ENCODE measurements at places on chromosomes 4 and X.

DNA sequence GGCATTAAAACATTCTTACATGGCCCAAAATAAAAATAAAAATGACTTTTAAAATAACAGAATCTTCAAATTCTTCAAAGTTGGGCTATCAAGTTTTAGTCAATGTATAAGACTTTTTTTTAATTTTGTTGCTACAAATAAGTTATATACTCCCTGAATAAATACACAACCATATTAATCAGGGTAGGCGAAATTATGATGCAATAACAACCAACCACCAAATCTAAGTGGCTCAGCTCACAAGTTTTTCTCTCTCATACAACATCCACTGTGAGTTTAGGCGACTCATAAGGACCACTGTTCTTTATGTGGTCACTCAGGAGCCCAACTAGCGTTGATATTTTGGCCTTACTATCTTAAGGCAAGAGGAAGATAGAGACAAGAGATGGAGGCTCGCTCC is 11.2 kb downstream of the NEUROG2 start:
- no peak for DNase-seq

DNA sequence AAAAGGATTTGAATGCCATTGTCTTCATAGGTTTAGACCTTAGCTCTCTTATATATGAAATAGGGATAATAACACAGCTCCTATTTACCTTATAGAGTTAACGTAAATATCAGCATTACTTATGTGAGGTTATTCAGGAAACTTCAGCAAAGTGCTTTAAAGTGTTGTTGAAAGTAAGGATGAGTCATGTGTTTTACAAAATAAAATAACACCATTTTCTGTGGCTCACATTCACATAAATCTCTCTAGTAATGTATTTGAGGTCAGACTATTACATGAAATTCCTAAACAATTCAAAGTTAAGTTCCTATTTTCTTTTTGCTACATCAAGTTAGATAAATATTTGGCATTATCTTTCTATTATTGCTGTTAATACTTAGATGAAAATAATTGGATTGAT is 2.9 kb downstream of the GNRHR start:
- no peak for DNase-seq

DNA sequence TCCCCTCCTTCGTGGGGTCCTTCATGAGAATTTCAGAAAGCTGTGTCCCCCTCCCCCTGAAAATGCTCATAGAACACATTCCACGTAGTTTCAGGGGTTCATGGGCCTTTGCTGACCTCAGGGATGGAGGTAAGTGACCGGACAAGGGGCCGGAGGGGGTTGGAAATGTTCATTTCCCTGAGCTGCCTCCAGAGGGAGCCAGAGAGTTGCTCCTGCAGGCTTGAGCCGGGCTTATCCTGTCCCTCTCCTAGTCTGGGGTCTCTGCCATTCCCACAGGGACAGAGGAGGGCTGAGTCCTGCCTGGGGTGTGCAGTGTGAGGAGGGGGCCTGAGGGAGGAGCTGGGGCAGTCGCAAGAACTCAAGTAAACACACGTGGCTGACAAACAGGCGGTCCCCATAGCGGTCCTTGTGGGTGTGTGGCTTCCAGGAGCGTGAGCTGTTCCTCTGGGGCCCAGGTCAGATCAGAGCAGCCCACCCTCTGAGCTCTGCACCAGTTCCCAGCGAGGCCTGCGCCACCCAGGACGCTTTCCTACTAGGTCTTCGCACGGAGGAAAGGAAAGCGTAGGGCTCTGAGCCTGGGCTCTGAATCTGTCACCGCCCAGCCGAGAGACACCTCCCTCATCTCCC is 62.5 kb downstream of the WFS1 start:
- no peak for DNase-seq

DNA sequence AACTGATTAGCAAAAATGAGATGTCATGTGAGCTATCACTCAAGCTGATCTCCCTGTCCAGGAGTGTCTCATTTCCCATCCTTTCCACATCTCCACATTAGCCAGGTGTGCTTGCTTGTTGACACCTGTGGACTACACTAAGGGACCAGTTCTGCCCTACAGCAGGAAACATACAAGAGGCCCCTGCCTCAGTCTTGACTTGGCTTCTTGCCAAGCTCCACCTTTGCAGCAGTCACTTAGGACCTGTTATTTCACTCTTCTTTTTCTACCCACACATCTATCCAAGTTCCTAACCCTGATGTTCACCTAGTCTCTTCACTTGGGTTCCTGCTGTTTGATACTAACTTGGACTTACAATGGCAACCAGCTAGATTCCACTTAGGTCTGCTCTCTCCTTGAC is 13.2 kb downstream of the FRMD7 start:
- DNase-seq = no peak

DNA sequence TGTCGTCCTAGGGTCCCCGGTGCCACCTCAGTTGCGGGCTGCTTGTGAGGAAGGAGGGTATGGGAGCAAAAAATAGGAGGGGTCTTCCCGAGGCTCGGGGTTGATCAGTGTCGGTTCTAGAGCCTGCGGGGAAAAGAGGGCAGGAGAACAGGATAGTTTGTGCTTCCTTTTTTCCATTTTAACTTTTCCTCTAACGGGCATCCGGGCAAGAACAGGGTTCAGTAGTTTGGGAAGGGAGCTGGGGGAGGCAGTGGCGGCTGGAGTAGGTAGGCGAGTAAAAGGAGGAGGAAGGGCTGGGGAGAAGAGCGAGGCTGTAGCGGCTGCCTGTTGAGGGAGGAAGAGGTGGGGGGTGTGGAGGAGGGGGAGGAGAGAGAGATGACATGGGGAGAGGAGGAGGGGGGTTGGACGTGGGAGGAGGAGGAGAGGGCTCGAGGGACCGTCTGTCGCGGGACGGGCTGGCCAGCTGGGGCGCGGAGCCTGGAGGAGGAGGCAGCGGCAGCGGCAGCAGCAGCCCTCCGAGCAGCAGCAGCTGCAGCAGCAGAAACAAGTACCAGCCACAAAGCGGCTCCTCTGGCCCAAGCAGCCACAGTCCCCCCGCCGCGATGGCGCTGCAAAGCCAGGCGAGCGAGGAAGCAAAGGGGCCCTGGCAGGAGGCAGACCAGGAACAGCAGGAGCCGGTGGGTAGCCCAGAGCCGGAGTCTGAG is at the start of gene SLC16A2:
TSS of gene SLC16A2 (plus strand) at position 458 of the 704 bp plus-strand sequence. CDS start at position 603, 145 bp downstream.
- peak; percentile 31 for DNase-seq
